ENCODE measurements at places on chromosomes 11 and 22.

GRCh38 chr11:6653097-6653496 lies 2.5 kb downstream of the DCHS1 start:
- no peak for DNase-seq

GRCh38 chr22:45389546-45389945 lies 23.9 kb downstream of the SMC1B start:
- no peak for DNase-seq

DNA sequence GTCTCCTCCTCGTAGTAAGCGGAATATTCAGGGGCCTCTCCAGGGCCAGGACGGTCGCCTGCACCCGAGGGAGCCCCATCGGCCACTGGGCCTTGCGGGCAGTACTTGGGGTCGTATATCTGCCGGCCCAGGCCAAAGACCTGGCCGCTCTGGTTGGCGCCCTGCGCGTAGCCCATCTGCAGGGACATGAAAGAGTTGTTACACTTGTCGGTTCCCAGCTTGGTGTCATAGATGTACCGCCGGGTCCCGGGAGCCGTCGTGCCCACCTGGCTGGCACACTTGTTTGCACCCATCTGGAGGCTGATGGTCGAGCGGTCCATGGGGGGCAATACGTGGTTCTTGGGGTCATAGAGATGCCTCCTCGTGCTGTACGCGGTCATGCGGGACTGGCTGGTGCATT lies 19.4 kb upstream of the SPATA19 start:
- no peak for DNase-seq

DNA sequence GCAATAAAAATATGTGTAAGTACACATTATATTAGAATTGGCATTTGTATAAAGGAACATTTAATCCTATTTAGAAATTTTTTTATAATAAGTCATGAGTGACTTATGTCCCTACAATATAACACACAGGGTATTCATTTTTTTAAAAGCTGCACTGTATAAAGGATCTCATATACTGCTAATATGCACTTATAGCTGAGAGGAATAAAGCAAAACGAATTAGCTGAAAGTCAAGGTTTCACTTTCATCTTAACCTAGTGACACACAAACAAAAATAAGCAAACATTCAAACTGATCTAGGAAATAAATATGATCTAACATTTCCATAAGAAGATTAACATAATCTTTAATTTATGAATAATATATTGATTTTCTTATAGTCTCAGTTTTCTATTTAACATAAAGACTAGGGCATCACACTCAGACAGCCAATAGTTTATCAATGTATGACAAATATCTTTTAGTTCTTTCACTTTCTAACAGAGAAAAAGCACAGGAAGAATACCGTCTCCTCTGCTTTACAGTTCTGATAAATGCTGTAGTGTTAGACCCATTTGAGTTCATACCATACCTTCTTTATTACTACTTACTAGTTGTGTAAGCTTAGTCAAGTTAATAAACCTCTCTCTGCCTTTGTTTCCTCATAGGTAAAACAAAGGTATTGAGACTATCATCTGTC lies 42.9 kb downstream of the DCDC1 start:
- DNase-seq, result no peak

- DNase-seq, result no peak
Measured at GRCh38 chr11:77669848-77670511, 32.4 kb upstream of the CLNS1A start.

- DNase-seq, result no peak
Measured at GRCh38 chr11:116525961-116526495, 246.8 kb downstream of the BUD13 start.

DNA sequence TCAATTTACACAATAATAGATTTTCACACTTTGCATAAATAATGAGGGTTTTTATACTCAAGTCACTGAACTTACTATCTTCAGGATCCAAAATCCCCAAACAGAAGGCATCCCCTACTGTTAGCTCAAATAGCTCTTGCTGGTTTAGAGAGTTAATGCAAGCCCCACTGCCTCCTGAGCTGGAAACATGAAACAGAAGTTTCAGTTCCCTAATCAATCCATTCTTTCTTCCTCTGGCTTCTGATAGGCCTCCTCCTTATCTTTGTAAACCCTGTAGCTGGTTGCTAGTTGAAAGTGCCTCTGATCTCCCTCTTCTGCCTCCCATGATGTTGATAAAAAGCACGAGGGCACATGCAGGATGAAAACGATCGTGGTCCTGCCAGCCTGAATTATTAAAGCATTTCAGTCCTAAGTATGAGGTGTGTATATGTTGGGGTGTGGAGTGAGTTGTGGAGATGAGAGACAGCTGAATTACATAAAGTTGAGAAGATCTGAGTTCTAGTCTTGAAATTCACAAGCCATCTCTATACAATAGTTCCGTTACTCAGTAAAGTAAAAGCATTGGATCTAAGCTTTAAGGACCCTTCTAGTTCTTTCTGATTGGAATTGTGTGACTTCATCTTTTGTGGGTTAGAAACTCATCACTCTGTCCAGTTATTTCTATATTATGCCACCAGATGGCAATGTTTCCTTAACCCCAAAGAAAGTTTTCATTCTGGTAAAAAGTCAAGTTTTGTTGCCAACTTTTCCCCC lies 35.0 kb upstream of the EHF start:
- no peak for DNase-seq

DNA sequence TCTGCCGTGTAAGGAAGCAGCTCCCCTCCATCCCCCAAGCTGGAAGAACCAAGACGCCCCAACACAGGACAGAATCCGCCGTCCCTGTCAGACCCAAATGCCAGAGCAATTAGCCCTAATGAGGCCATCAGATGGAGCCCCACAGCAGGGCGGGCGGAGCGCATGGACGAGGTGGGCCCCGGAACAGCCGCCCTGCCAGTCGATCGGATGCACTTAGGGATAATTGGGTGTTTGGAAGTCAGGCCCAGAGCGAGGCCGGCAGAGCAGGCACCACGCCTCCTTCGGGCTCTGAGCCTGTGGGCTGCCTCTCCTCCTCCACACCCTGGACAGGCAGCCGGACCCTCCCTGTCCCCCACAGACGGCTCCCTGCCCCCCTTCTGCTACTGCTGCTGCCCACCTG lies 5.5 kb upstream of the TH start:
- no peak for DNase-seq

- no peak for DNase-seq
Measured at GRCh38 chr11:44324749-44325525, 15.0 kb upstream of the ALX4 start.

DNA sequence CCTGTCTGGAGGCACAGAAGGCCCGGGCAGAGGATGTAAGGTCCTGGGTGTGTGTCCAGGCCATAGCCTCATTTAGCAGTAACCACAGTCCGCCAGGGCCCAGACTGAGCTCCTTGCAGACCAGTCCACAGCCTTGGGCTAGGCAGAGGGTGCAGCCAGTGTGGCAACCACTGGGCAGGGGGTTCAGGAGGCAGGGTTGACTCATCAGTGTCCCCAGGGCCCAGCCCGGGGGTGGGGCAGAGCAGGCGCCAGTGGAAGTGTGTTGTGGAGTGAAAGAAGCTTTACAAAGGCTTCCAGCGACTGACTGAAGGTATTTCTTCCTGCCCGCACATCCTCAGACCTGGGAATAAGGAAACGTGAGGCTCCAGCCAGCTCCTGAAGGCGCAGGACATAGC lies 27.7 kb upstream of the WNT11 start:
- no peak for DNase-seq

DNA sequence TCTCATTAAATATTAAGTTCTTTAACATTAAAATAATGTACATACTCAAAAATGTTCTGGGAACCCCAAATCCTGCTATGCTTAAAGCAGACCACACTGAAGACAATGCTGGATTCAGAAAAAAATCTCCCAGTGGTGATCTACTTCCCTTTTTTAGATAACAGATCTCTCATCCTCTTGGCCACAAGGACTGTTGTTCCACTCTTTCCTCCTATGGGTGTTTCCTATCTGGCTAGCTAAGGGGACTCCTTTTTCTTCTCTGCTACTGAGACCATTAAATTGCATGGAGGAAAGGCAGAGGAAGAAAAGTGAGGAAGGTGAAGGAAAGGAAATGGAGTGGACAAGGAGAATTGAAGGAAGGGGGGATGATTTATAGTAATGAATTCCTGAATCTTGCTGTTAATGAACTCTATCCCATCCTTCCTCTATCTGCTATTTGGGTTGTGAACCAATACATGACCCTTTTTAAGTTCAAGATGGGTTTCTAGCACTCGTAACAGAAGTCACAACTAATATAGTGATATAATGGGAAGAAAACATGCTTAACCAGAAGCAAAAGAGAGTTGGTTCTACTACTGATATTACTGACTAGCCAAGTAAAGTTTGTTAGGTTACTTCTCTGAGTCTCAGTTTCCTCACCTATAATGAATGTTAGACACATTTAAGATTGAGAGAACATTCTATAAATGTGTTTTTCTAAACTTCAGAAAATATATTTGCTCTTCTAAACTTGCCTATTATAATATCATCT lies 53.2 kb downstream of the PIK3C2A start:
- no peak for DNase-seq

GRCh38 chr11:17786824-17787525 lies 52.4 kb downstream of the KCNC1 start:
- DNase-seq, result no peak

- DNase-seq, result no peak
Measured at GRCh38 chr11:122096272-122097112, 19.5 kb downstream of the BLID start.

DNA sequence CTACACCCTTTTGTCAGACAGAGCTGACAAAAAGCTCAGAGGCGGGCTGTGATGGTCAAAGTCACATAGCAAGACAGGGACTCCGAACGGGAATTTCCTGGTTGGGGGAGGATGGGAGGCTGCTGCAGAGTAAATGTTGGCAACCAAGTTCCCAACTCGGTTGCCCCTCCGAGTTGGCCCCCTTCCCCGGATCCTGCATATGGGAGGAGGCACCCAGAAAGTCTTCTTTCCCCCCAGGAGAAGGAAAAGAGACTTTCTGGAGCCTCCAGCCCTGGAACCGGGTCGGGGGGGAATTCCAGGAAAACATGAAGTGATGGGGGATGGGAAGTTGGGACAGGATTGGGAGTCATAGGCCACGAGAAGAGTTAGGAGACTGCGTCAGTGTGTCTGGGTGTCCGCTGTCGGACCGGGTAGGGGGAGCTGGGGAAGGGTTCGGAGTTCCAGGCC lies 614 bp downstream of the SELENOM start:
- no peak for DNase-seq

DNA sequence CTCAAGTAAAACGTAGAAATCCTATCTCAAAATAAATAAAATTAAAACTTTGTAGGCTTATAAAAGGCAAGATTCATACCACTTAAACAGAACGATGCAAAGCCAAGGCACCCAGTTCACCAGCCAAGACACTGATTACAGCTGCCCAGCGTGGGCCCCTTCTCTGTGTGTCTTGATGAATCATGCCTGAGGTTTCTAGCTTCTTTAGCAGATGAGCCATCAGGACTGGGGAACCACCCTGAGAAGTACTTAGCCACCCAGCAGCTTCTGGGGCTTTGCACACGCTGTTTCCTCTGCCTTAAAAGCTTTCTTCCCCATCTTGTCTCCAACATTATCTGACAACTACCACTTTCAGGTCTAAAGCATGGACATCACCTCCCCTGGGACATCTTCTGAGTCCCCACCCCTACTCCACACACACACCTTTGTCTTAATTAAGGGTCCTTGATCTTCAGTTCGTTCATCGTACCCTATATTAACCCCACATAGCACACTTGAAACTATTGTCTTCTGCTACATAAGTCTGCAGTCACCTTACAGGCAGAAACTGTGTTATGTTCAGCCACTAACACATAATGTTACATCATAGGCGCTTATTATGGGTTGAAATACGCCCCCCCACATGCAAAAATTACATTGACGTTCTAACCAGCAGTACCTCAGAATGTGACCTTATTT lies 8.7 kb upstream of the LAYN start:
- DNase-seq, result no peak

- DNase-seq, result no peak
Measured at GRCh38 chr11:8092587-8093424, 11.8 kb downstream of the TUB start.

- no peak for DNase-seq
Measured at GRCh38 chr11:103536335-103536722, 427.1 kb downstream of the DYNC2H1 start.

DNA sequence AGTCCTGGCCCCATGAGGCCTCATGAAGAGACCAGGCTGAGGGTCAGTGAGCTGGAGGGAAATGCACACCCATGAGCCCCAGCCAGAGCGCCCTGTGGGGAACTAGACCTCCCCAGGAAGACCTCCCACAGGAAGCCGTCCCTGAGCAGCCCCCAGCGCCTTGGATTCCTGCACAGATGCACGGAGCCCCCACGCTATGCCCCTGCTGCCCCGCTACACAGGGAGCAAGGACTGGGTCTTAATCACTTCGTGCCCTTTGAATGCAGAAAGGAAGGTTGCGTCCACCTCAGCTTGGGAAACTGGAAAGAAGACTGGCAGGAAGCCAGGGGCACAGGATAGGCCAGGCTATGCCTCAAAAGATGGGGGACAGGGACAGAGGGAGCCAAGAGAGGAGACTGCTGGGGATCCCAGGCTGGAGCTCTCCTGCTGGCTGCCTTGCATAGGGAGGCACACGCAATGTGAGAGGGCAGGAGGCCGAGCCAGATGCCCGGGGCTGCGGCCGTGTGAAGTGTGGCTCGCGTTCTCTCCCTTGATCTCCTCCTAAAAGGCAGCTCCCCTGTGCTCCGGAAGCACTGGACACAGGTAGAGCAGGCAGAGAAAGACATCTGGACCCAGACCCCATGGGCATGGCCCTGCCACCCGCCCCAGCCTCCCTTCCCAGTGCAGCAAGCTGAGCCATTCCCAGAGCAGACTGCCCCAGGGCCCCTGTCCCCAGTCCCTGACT lies 32.8 kb downstream of the MACROD1 start:
- no peak for DNase-seq

DNA sequence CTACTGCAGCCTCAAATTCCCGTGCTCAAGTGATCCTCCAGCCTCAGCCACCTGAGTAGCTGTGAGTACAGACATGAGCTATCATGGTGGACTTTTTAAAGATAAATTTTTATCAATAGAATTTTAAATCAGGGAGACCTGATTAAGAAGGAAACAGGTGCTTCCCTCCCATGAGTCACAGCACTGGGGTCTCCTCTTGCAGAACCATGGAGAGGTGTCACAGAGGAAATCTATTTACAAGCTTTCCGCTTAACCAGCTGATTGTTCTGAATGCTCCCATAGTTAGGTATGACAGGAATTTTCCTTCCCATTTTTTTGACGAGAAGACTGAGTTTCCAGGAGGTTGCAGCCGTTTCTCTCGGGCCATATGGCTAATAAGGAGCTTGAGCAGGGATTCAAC lies 516.1 kb downstream of the MIAT start:
- no peak for DNase-seq

GRCh38 chr11:114326776-114327175 lies 30.6 kb downstream of the NNMT start:
- no peak for DNase-seq
